ENCODE measurements at places on chromosomes 2 and 18. TPM values are rescaled to one million over a fixed set of nuclear protein-coding genes. Genes with fewer than 3 reads are reported as not detected.

Gene FER1L5
- total RNA-seq = 0.09 TPM

Gene ARHGEF33
- 0.26 TPM for total RNA-seq

Gene ABCB11
- total RNA-seq = not detected

Gene CSRNP3
- 1.2 TPM for total RNA-seq

Gene CXCR4
- 1.00 TPM for total RNA-seq

Gene EFR3B
- 14.5 TPM for total RNA-seq

Gene HOXD13
- total RNA-seq = not detected

Gene DTNA
- total RNA-seq = 10.0 TPM

Gene TMEM163
- 4.1 TPM for total RNA-seq

Gene L3MBTL4
- 0.23 TPM for total RNA-seq

Gene FTCDNL1
- 0.35 TPM for total RNA-seq

Gene DSG4
- total RNA-seq = not detected

Gene TEKT4
- not detected for total RNA-seq

Gene ASB18
- not detected for total RNA-seq

GRCh38 chr2:186968277-186968676 is 119.3 kb upstream of the ZSWIM2 start:
- DNase-seq = no peak

- DNase-seq = no peak
Measured at GRCh38 chr18:74155276-74155675, 7.0 kb downstream of the TIMM21 start.

DNA sequence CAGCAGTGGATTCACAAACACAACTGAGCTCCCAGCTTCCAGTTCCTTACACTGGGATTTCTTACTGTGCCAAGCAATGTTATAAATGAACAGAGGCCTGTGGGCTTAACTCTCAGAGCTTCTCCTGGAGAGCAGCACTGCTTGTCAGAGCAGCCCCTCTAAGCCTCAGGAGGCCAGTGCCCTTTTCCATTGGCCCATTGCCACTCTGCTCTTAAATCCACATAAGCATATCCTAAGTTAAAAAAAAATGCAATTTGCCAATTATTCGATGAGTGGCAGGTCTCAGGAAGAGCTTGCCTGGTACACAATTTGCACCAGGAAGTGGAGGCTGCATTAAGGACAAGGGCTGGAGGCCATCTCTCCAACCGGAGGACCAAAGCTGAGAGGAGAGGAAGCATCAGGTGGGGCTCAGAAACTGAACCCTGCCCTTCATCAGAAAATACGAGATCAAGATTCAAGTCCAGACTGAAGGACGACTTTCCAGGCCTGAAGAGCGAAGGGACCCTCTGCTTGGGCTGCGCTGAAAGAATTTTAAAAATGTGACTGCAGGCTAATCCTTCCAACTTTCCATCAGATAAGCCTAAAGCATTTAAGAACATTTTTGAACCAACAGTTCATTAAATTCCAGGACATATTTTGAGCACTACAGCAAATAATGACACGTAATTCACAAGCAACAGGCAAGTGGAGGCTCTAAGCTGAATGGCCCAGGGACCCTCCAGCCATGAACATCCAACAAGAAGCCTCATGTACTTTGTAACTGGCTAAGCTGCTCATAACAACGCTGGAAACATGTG is 28.4 kb upstream of the PXDN start:
- DNase-seq = no peak

- no peak for DNase-seq
Measured at GRCh38 chr2:235049069-235049468, 97.3 kb downstream of the SH3BP4 start.

DNA sequence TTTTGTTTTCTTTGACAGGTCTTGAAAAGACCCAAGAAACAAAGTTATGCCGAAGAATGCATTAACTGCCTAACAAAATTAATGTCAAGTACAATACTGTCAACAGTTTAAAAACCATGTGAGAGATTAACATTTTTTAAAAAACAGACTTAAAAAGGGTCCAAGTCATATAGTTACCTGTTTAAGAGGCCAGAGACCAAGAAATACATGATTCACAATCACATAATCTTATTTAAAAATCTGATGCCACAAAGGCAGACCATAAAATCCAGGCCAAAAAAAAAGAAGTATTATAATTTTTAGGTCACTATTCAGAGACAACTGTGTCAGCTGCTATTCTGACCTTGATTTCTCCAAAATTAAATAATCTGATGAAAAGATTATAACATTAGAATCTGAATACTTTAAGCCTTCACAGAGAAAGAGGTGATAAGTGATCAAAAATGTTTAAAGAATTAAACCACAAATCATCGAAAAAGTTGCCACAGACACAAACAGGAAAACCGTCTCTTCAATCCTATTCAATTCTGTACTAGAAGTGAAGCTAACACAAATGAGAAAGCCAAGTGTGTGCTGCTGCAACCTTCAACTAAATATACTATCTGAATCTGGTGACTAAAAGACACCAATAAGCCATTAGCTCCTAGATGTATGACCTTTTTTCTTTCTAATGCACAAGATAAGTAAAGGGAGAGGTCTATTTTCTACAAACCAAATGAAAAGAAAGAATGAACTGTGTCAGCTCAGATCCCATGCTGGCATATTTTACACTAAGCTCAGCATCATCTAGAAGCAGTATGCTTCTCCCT is 286.0 kb downstream of the ZEB2 start:
- DNase-seq = no peak

GRCh38 chr2:112692495-112692911 is 28.3 kb upstream of the NT5DC4 start:
- peak; percentile 72 for DNase-seq

GRCh38 chr2:191404568-191404991 is 159.4 kb downstream of the MYO1B start:
- no peak for DNase-seq

GRCh38 chr2:1869248-1869647 is 124.9 kb upstream of the PXDN start:
- DNase-seq = no peak

GRCh38 chr2:170434900-170435621 is 257.1 kb downstream of the MYO3B start:
- DNase-seq = no peak

GRCh38 chr2:83742117-83742782 is 716.8 kb downstream of the SUCLG1 start:
- no peak for DNase-seq

GRCh38 chr2:8334866-8335325 is 347.0 kb upstream of the ID2 start:
- no peak for DNase-seq

DNA sequence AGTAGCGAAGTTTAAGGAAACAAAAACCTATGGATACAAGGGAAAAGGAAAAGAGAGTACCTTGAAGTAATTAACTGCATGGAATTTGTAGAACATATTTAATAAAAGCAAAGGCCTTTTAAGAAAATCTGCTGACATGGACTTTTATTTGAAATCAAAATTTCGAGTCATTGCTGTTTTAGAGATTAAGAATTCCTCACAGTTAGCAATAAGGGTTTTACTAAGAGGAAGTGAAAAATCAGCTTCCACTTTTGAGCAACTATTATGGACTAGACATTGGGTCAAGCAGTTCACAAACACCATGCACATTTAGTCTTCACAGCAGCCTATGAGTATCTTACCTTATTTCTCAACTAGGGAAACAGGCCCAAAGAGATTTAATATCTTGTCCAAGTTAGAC is 876.3 kb downstream of the BCL11A start:
- no peak for DNase-seq

- DNase-seq = no peak
Measured at GRCh38 chr2:220188031-220188430, 560.6 kb downstream of the SLC4A3 start.

DNA sequence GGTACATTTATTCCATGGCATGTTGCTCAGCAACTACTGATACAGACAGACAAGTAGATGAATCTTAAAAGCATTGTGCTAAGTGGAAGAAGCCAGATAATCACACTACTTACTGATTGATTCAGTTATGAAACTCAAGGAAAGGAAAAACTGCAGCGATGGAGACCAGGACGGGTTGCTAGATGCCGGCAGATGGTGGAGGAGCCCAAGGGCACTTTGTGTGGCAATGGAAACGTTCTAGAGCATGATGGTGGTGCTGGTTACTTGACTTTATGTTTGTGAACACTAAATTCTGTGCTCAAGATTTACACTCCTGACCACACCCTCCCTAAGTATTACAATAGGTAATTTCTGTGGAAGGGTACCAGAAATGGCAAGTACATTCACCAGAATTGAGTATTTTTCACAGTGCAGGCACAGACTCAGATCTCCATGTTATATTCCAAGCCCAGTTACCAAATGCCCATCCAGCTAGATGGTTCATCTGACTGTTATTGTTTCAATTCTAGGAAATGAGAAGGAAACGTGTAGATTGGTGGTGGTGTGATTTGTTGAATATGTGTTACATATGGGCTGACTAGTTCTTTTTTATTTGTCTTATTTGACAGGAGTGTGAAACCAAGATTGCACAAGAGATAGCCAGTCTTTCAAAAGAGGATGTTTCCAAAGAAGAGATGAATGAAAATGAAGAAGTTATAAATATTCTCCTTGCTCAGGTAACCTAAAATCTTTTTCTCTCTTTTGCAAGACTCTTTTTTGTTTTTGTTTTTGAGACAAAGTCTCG is 55.1 kb downstream of the RALBP1 start:
- no peak for DNase-seq

GRCh38 chr2:156470975-156471583 is 34.9 kb downstream of the GPD2 start:
- DNase-seq = no peak

DNA sequence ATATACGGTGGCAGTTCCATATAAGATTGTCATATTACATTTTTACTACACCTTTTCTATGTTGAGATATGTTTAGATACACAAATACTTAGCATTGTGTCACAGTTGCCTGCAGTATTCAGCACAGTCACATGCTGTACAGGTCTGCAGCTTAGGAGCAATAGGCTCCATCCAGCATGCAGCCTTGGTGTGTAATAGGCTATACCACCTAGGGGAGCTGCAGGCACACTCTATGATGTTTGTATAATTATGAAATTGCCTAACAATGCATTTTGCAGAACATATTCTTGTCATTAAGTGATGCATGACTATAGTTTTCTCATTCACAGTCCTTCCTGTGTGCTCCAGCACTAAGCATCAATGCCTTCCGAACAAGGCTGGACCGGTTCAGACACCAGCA is 133.4 kb downstream of the NDUFA10 start:
- no peak for DNase-seq

- no peak for DNase-seq
Measured at GRCh38 chr18:6672821-6673308, 56.7 kb upstream of the ARHGAP28 start.

GRCh38 chr2:41498781-41499180 is 549.0 kb upstream of the PKDCC start:
- DNase-seq = no peak

- no peak for DNase-seq
Measured at GRCh38 chr2:175445281-175445680, 263.8 kb upstream of the ATP5MC3 start.

DNA sequence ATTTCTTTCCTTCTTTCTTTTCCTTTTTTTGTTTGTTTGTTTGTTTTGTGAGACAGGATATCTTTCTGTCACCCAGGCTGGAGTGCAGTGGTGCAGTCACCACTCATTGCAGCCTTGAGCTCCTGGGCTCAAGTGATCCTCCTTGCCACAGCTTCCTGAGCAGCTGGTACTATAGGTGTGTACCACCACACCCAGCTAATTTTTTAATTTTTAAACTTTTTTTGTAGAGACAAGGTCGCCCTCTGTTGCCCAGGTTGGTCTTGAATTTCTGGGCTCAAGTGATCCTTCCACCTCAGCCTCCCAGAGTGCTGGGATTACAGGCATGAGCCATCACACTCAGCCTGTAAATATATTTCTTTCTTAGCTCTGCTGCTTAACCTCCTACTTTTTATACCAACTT is 83.4 kb upstream of the CYP20A1 start:
- DNase-seq = no peak

DNA sequence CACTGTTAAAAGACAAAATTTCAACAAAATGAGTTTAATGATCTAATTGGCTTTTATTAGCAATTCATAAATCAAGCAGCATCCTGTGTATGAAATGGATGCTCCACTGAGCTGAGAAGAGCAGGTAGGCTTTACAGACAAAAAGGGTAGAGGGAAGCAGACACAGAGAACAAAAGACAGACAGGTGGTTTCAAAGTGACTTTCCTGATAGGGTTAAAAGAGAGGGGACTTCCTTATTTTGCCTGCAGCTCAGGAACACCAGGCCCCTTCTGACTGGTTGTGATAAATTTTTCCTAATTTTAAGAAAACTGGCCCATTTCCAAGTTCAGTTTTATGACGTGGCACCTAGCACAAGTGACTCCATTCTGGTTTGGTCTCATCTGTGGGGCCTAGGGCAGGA is 11.9 kb downstream of the TEX51 start:
- no peak for DNase-seq

DNA sequence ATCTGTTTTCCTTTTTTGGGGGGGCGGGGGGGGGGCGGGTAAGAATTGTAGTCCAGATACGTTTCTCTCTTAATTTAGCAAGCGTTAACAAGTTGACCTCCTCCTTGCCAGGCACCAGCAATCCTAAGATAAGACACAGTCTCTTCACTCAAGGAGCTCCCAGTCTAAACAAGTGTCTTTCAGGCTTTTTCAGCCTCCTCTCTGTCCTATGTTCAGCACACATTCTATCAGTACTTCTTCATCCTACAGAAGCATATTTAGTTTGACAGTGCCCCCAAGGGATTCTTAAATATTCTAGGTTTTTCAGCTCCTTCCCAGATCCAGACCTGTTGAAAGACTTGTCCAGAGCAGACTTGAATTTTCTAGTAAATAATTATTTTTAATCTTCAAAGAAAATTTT is 2.7 kb downstream of the PPP1CB start:
- no peak for DNase-seq

DNA sequence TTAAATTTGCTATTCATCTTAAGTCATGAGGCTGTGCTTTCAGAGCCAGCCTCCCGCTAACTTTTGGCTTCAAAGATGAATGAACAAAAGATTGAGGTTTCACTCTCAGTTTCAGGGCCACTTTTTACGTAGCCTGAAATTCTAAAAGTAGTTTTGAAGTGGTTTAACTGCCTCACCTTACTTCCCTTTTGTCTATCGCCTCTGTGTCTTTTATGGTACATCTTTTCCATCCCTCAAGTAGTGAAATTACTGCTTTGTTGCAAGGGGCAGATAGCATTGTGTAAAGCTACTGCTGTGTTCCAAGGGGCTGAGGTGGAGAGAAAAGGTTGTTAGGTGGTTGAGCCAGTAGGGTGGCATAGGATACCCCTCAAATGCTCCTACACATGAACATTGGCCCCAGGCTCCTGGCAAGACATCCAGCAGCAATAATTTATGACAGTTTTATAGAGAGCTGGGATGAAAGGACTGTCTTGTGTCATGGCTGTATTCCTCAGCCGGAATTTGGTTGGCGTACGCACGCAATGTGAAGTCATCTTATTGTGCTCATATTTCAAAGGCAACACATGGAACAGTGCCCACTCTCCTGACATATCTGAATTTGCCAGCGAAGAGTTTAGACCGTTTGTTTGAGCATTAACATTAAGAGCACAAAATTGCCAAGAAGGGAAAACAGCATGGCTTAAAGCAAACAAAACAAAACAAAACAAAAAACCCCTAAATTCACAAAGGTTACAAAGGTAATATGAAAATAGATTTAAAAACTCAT is 32.2 kb downstream of the QPCT start:
- no peak for DNase-seq

All from Caco-2 (cell line).